ENCODE measurements at places on chromosomes 7 and 10. TPM values are rescaled to one million over a fixed set of nuclear protein-coding genes. Genes with fewer than 3 reads are reported as not detected.
A peak's percentile ranks its signal among the peaks of the same experiment; 100 is the strongest.

DNA sequence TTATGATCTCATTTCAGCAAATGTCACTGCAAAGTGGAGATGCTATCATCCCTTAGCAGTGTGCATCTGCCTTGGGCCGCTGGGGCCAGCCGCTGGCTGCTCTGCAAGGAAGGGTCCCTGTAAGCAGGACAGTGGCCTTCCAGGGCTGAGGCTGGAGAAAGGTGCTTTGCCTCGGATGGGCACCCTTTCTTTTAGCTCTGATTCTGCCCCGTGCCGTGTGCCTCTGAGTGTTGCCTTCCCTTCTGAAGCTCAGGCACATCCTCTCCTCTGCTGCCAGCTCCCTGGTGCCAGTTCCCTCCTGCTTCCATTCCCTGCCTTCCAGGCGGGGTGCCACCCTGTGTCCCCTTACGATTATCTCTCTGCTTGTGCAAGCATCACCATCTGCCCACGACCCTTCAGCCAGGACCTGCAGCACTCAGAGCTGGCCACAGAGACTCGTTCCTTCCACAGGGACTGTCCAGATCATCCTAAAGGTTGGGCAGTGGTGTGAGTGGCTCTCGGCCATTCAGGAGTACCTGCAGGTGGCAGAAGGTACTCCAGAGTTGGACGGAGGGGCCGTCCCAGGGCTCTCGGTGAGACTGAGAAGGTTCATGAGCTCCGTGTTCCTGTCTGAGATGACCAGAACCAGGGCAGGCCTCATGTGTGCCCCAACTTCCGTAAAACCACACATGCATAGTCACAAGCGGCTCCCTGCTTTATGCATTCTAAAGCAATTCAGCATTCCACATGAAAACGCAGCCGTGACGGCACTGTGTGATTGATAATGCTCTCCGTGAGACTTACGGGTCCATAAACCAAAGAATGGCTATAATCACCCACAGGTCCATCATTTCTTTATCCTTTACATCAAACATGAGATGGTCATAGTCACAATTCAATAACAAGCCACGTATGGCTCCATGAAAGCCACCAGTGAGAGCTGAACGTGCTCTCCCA, 371.4 kb downstream of the DNAJB6 start:
- H3K27me3 ChIP-seq = no peaks in the 10 kb centered on the region
- H3K4me1 ChIP-seq = no peaks in the 10 kb centered on the region
- no peak overlapping the region for H3K4me3 ChIP-seq

DNA sequence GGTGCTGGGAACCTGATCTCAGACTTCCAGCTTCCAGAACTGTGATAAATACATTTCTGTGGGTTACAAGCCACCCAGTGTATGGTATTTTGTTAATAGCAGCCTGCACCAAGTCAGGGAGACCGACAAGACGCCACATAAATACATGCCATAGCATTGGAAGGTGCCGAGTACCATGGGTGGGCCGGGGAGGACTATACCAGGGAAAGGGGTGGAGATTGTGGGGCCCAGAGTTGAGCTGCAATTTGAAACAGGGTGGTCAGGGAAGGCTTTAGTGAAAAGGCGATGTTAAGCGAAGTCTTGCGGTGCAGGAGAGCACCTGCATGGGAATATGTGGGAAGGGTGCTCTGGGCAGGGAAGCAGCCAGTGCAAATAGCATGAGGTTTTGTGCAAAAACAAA, 88.9 kb upstream of the LRRC4 start:
- H3K27me3 ChIP-seq = peaks cover 21% of the 10 kb centered on the region
- no peak overlapping the region for H3K27ac ChIP-seq
- no peaks in the 10 kb centered on the region for H3K36me3 ChIP-seq
- H3K4me1 ChIP-seq = peaks cover 14% of the 10 kb centered on the region
- no peak overlapping the region for H3K4me3 ChIP-seq
- DNase-seq = peak; percentile 49

DNA sequence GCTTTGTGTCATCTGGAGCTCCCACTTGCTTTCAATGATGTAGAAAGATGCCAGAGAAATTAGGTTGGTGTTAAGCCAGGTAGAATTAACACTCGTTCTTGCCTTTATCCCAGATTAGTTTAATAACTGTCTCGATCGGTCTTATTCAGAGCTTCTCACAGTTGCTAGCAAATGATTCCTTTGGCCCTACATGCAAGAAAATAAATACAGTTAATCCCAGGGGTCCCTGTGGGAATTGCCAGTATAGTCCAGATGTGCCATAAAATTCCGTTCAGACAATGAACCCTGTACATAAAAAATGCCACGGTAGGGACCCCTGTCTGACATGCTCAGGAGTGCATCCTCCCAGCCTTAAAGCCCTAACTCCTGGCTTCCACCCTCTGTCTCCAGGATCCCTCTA, 207.5 kb downstream of the ARHGAP12 start:
- H3K4me3 ChIP-seq = no peak overlapping the region
- no peaks in the 10 kb centered on the region for H3K27me3 ChIP-seq
- H3K36me3 ChIP-seq = no peaks in the 10 kb centered on the region
- H3K27ac ChIP-seq = no peak overlapping the region

- no peaks in the 10 kb centered on the region for H3K27me3 ChIP-seq
- DNase-seq = no peak
- H3K4me3 ChIP-seq = no peak overlapping the region
- no peaks in the 10 kb centered on the region for H3K36me3 ChIP-seq
These were observed 669.4 kb downstream of the INHBA start for GRCh38 chr7:41033500-41033899.

- H3K27ac ChIP-seq = peak overlapping the region; percentile 93
- H3K4me1 ChIP-seq = peaks cover 61% of the 10 kb centered on the region
- H3K36me3 ChIP-seq = no peaks in the 10 kb centered on the region
These were observed 53.7 kb downstream of the SLC16A12 start for GRCh38 chr10:89481662-89482061.

DNA sequence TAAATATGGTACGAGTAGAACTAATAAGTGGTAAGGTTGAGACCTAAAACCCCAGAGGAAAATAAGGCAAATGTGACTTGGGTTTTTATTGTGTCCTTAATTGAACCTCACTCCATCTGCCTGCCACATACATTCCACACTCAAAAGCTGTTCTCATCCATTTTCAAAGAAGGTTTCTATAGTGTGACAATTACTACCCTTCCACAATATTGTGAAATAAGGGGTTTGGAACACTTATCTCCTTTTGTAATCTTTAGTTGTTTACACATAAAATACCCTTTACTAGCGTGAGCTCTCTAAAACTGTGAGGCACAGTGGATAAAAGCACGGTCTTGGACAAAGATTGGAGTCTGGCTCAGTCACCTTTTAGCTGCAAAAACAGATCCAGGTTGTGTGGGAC, 166.6 kb downstream of the THSD7A start:
- no peak overlapping the region for H3K4me3 ChIP-seq
- H3K36me3 ChIP-seq = no peaks in the 10 kb centered on the region
- peaks cover 10% of the 10 kb centered on the region for H3K27me3 ChIP-seq
- no peak for DNase-seq

- no peaks in the 10 kb centered on the region for H3K4me1 ChIP-seq
- DNase-seq = no peak
- H3K27ac ChIP-seq = no peak overlapping the region
- no peaks in the 10 kb centered on the region for H3K36me3 ChIP-seq
- peaks cover 3% of the 10 kb centered on the region for H3K27me3 ChIP-seq
These were observed 27.0 kb downstream of the MMD2 start for GRCh38 chr7:4931943-4932342.

DNA sequence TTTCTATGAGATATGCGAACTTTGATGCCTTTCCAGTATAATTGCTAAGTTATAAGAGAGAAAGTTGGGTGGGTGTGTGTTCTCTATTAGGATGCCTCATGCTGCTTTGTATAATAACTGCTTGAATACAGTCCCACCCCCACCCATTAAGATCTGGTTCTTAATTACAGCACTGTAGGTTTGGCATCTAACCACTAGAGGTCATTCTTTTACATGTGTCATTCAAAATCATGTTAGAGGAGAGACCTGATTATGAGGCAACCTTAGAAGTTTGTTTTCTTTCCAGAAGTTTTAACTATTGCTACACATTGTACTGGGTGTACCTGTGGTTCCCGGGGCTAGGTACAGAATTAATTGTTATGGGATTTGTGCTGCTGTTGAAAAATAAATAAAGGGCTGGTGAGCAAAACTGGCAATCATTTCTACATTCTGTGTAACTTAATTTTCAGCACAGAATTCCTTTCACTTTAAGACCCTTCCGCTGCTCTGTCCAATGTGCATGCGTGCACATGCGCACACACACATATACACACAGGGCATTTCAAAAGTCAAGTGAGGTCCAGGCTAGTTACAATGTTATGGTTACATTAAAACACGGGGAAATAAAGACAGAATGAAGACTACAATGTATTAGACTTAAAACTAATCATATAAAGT, 1156.3 kb downstream of the SORCS3 start:
- H3K36me3 ChIP-seq = no peaks in the 10 kb centered on the region
- no peaks in the 10 kb centered on the region for H3K27me3 ChIP-seq
- no peak overlapping the region for H3K27ac ChIP-seq
- no peak for DNase-seq
- no peak overlapping the region for H3K4me3 ChIP-seq

ELMO1 gene
- not detected for total RNA-seq

CYP3A7 gene
- not detected for total RNA-seq

FBXL13 gene
- total RNA-seq = 0.83 TPM

CYP2C8 gene
- total RNA-seq = not detected

FAM204A gene
- 62.3 TPM for total RNA-seq

MRC1 gene
- not detected for total RNA-seq

RGS10 gene
- total RNA-seq = 23.3 TPM

FRAT1 gene
- 3.6 TPM for total RNA-seq

Measured in osteocyte (in vitro differentiated cells).